ENCODE measurements at places on chromosomes 7 and 10.

GRCh38 chr10:126110489-126111180 lies 214.3 kb downstream of the FANK1 start:
- peak; percentile 84 for DNase-seq

DNA sequence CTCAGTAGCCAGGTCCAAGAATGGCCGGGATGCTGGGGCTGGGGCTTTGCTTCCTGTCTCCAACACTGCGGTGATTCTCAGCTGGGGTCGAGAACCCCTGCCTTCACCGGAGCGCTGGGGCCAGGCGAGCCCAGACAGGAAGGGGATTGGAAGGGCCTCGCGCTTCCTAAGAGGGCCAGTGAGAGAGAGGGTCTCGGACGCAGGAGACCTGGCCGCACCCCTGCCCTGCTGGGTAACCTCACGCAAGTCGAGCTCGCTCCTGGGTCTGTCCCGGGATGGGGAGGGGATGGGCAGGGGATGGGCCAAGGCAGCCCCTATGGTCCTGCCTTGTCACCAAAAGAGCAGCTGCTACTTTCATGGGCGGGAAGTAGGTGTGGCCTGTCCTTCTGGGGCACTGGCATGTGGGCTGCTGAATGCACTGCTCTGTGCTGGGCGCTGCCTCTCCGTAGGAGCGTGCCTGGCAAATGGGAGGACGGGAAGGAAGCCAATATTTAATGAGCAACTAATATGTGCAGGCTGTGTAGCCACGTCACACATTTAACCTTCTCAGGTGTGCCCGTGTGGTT lies 20.0 kb downstream of the KCNK18 start:
- no peak for DNase-seq

DNA sequence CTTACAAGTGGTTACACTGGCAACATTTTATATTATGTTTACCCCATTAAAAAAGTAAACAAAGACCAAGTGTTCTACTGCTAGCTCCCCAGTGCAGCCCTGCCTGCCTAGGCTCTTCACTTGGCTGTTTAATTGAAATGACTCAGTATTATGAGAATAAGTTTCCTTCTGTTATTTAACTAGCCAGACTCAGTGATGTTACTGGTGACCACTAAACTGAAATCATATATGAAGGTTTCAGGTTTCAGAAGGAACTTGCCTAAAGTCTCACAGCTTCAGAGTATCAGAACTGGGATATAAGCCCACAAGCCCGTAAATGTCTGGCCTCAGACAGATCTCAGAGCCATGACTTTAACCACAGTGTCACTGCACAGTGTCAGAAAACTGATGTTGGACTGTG lies 66.8 kb upstream of the EXOC4 start:
- no peak for DNase-seq

DNA sequence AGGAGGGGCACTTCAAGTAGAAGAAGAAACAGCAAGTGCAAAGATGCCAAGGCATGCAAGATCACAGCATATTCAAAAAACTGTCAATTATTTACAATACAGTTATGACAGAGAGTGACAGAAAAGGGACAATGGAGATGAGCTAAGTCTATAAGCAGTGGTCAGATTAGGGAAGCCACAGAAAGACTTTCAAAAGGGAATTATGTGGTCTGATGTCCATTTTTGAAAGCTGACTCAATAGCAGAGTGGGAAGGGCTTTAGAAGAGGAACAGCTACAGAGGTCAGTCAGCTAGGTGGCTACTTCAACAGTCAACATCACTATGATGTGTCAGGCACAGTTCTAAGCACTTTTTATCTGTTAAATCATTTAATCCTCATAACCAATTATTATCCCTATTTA lies 45.2 kb upstream of the SPOCK2 start:
- DNase-seq = peak; percentile 55

- DNase-seq = no peak
Observed at GRCh38 chr7:12802070-12802469, 114.6 kb downstream of the ARL4A start.

DNA sequence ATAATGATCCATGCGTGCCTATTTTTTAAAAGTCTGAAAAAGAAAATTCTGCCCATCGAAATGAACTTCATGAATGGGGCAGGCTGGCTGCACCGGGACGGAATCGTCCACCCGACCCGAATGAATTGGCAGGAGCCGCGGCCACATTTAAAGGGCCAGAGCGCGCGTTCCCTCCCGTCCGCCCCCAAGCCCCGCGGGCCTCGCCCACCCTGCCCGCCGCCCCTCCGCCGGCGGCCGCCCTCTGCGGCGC lies 319 bp upstream of the GATA3 start:
- DNase-seq = no peak

GRCh38 chr7:90210981-90211380 lies 559 bp upstream of the STEAP2 start:
- no peak for DNase-seq

- peak; percentile 91 for DNase-seq
Observed at GRCh38 chr10:29895456-29895855, 163.9 kb downstream of the JCAD start.

DNA sequence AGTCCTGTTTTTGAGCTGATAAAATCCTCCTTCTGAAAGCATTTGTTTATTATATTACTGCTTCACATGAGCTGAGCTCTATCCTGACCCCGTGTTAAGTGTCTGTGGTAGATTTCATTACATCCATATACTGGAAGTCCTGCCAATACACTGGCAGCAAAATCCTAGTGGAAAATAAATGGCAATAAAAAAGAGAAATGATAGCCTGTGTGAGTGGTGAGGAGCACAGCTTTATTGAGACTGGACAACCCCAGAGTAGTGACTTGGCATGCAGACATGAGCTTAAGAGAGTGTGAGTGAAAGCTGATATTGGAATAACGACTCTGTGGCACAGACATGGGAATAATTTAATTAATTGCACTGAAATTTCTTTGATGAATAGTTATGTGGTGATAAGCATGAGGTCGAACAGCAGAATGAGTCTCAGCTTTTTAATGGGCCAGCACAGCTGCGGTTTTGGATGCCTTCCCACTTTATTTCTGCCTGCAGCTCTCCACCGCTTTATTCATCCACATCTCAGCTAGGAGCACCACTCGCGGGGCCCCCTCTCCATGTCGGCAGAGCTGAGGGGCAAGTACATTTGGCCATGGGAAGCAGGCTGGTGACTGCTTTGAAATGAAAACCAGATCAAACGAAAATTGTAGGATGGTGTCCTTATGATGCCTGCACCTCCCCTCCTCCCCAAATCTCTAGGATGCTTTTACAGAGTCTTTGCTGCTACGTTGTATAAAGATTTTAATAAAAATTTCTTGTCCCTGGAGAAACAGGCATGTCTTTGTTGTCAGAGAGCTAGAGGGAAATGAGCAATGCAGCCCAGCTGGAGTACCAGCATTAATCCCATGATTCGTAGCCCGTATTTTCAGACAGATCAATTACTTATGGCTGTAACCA lies 494.3 kb downstream of the AUTS2 start:
- peak; percentile 73 for DNase-seq

- no peak for DNase-seq
Observed at GRCh38 chr10:90062786-90063185, 361.4 kb downstream of the KIF20B start.

- DNase-seq = no peak
Observed at GRCh38 chr10:74500816-74501215, 325.6 kb upstream of the KAT6B start.

DNA sequence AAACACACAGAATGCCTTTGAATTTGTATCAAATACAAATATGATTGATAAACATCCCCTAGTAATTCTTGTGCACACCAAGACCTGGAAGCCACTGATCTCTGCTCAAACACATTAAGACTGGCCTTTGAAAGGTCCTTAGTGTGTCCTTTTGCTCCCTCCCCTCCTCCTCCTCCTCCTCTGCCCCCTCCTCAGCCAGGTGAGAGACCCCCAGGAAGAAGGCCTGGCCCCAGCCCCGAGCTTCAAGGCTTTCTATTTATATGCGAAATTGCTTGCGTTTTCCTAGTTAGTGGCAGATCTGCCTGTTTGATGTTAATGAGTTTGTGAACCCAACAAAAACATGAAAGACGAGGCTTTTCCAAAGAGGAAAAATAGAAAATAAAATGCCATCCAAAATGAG lies 63.6 kb upstream of the TCF7L2 start:
- no peak for DNase-seq

- DNase-seq = no peak
Observed at GRCh38 chr7:45691155-45691656, 117.0 kb downstream of the ADCY1 start.

DNA sequence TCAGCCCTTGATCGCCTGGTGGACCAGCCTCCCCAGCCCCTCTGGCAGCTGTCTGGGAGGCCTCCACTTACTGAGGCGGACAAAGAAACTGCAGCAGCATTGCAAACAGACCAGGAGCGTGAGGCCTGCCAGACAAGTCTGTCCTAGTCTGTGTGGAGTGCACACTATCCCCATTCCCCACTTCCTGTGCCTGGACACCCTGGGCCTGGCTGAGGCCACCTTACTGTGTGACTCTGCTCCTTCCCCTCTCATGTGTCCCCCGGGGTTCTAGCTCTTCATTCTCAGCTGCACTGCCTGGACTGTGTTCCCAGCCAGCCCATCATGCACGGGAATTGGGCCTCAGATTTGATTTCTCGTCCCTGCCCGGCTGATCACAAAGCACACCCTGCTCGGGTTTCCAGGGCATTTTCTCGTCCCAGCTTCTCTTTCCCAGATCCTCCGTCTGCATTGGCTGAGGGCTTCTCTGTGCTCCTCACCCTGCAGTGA lies 16.7 kb upstream of the C10orf90 start:
- DNase-seq = no peak

GRCh38 chr10:13993673-13994089 lies 337.0 kb downstream of the FRMD4A start:
- DNase-seq = no peak

DNA sequence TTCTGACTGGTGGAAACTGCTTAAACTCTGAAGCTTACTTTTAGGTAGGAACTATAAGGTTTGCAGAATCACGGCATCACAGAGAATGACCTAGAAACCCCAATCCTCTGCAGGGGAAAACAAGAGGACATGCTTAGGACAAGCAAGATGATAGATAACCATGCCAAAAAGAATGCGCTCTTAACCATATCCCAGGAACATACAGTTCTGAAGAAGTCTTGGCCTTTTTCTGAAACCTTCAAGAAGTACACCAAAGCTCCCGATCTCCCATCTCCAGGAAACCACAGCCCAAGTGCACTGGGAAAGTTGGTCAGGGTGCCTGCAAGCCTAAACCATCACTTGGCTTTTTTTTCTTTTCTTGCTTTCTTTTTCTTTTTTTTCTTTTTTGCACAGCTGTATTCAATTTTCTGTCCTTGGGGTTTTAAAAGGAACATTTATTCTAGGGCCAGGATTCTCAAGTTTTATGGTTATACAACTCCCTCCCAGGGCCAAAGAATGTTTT lies 12.2 kb upstream of the SVIL start:
- DNase-seq = peak; percentile 71

- DNase-seq = no peak
Observed at GRCh38 chr7:95324431-95324830, at the start of gene PON1. PON1 (minus strand) TSS chr7:95324532; CDS start chr7:95324475, 57 bp downstream.

GRCh38 chr7:131011432-131011742 lies 277.4 kb upstream of the KLF14 start:
- DNase-seq = no peak

DNA sequence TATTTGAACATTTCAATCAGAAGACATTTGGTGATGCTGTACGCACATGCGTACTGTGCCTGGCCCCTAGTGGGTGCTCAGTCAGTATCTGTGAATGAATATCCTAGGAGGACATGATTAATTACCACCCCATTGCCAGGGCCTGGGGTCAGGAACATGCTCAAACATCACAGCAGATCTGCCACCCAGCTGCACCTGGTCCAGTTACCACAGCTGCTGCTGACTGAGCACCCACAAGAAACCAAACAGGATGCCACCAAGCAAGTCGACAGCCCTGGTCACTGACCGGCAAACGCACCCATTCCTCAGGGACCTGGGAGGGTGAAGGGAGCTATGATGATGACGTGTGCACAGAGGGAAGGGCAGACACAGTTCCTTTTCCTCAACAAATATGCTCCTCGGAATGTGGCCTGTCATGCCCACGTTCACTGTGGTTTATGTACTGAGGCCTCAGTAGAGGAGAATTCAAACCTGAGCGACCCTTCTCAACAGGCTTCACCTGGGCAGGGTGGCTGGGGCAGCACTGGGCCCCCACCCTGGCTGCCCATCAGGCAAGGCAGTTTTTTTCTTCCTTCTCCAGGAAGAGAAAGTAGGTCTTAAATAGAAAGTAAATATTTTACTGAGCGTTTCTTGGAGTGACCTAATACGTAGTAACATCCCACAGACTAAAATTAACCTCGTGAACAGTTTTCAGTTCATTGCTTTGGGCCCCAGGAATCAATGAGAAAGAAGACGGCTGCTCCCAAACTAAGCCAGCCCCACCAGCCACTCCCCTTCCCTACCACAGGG lies 13.4 kb downstream of the CTBP2 start:
- DNase-seq = peak; percentile 38

GRCh38 chr7:157671358-157672255 lies 334.8 kb downstream of the DNAJB6 start:
- no peak for DNase-seq

- DNase-seq = no peak
Observed at GRCh38 chr10:128763588-128763987, 637.4 kb upstream of the MKI67 start.

GRCh38 chr7:56046721-56047445 lies 4.4 kb downstream of the PSPH start:
- no peak for DNase-seq

DNA sequence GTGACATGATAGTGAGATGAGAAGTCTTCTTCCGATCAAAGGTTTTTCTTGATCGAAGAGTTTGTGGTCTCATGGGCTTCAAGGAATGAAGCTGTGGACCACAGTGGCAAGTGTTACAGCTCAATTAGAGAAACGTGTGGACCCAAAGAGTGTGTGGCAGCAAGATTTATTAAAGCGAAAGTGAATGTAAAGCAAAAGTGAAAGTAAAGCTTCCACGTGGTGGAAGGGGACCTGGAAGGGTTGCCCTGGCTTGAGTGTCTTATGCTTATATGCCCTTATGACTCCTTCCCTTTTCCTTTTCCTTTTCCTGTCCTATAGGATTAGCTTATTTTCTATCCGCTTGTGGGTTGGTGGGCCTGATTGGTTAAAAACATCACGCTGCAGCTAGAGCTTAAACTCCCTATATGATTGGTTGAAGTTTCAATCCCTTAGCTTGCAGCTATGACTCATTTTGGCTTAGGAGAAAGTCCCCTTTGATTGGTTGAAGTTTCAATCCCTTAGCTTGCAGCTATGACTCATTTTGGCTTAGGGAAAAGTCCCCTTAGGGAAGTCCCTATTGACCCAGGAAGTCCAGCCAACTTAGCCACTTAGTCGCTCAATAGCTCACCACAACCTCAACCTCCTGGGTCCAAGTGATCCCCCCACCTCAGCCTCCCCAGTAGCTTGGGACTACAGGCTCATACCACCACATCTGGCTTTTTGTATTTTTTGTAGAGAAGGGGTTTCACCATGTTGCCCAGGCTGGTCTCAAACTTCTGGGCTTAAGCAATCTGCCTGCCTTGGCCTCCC lies 34.7 kb downstream of the MRPS24 start:
- no peak for DNase-seq

GRCh38 chr7:147071536-147071935 lies 954.9 kb downstream of the CNTNAP2 start:
- no peak for DNase-seq

GRCh38 chr7:74544706-74545469 lies 91.2 kb downstream of the GTF2IRD1 start:
- peak; percentile 6 for DNase-seq

Measured in stromal cell of bone marrow (primary cell).